ENCODE measurements at places on chromosomes 1 and 21.
A peak's percentile ranks its signal among the peaks of the same experiment; 100 is the strongest.

DNA sequence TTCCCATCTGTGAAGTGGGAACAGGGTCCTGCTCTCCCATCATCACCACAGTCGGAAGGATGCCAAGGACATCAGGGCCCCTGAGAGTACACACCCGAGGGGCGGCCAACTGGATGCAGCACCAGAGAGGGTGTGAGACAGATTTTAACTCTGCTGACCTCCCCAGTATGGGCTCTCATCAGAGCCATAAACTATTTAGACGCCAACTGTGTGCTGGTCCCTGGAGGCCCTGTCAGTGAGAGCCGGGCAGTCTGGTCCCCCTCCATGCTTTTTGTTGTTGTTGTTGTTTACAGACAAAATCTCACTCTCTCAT is 1.7 kb downstream of the FGR start:
- no peak for DNase-seq

- DNase-seq = no peak
Observed at GRCh38 chr1:153984123-153984894, 1.8 kb downstream of the RAB13 start.

- DNase-seq = no peak
Observed at GRCh38 chr1:65056866-65057265, 90.5 kb upstream of the JAK1 start.

DNA sequence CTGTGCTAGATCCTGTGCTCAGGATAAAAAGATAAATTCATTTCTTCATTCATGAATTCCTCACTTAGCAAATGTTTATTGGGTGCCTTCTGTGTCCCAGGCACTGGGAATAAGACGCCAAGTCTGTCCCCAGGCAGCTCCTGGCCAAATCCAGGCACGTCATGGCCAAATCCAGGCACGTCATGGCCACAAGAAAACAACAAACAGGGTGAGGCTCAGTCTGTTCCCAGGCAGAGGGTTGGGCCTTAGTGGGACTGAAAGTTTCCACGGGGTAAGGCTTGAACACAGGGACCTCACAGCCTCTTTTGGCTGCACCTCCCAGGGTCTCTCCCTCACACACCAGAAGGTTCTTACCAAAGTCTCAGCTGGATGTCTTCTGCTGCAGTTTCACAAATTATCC is 95.7 kb downstream of the PAX7 start:
- no peak for DNase-seq

- DNase-seq = no peak
Observed at GRCh38 chr1:190452272-190452848, 25.3 kb downstream of the BRINP3 start.

- DNase-seq = peak; percentile 74
Observed at GRCh38 chr21:31098576-31099005, 60.3 kb upstream of the KRTAP19-8 start.

DNA sequence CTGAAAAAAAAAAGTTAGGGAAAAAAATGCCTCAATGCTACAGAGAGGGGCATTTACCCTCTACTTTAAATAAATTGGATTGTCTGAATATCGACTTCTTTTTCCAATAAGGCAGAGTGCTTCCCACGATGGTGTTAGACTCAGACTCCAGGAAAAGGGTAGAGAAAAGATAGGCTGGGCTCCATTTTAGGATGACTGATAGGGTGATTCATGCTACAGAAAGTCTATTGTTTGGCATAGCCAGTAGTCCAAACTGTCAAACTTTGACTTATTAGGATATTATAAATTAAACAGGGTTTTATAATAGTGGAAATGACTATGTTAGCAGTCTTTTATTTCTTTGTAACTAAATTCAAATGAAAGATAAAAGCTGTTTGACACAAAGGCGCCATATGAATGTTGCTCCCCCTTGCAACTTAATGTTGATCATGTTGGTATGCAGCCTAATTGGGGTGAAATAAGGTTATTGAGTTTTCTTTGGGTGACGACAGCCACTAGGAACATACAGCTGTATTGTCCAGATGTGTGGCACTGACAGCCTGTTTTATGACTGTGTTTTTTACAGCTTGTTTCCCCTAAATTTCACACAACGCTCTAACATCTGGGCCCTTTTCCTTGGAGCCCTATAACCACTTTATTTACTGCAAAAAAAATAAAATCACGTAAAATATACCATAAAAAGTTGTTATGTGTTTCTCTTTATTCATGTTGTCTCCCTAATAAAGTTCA is 69.3 kb downstream of the SPAG17 start:
- DNase-seq = no peak

GRCh38 chr1:203040513-203041275 is 14.4 kb downstream of the PPFIA4 start:
- no peak for DNase-seq

DNA sequence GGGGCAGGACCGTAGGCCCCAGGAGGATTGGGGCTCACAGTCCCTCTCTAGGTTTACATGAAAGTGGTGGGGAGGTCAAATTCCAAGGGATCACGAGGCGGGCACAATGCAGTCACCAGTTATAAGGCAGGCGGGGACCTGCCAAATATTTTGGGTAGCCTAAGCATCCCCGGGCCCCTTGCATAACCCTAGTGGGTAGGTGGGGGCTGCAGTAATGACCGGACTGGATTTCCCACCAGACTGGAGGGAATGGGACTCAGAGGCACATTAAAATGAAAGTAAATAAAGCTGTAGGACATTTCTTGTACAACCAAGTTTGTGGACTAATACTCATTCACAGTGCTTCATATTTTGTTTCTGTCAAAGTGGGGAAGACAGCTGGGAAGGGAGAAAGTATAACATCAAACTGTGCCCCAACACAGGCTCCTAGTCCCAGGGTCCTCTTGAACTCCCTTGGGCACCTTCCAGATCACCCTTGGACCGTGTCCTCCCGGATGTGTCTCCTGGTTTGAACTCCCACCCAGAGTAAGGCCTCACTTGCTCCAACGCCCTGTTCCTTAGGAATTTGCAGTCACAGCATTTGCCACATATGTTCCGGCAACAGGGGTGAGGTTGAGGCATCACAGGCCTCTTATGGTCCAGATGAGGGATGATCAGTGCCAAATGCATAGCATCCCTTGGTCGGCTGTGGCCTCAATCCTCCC is 28.4 kb upstream of the KIAA0040 start:
- DNase-seq = no peak

- no peak for DNase-seq
Observed at GRCh38 chr1:161946071-161946987, 77.3 kb downstream of the OLFML2B start.

DNA sequence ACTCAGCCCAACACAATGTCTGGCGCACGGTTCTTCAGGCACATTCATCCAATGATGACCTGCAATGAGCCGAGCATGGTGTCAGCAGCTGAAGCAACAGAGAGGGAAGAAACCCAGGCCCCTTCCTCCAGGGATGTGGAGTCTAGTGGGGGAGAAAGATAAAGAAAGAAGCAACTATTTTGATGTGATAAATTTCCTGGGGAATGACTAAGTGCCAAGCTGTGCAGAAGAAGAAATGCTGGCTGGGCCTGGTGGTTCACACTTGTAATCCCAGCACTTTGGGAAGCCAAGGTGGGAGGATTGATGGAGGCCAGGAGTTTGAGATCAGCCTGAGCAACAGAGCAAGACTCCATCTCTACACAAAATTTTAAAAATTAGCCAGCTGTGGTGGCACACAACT is 561.8 kb downstream of the KIF26B start:
- DNase-seq = no peak

GRCh38 chr1:76231320-76231719 is 156.8 kb downstream of the ST6GALNAC3 start:
- DNase-seq = no peak

GRCh38 chr21:32406405-32406804 is 6.1 kb upstream of the EVA1C start:
- DNase-seq = peak; percentile 34

GRCh38 chr21:34074283-34075090 is 1.1 kb downstream of the MRPS6 start:
- DNase-seq = peak; percentile 47

DNA sequence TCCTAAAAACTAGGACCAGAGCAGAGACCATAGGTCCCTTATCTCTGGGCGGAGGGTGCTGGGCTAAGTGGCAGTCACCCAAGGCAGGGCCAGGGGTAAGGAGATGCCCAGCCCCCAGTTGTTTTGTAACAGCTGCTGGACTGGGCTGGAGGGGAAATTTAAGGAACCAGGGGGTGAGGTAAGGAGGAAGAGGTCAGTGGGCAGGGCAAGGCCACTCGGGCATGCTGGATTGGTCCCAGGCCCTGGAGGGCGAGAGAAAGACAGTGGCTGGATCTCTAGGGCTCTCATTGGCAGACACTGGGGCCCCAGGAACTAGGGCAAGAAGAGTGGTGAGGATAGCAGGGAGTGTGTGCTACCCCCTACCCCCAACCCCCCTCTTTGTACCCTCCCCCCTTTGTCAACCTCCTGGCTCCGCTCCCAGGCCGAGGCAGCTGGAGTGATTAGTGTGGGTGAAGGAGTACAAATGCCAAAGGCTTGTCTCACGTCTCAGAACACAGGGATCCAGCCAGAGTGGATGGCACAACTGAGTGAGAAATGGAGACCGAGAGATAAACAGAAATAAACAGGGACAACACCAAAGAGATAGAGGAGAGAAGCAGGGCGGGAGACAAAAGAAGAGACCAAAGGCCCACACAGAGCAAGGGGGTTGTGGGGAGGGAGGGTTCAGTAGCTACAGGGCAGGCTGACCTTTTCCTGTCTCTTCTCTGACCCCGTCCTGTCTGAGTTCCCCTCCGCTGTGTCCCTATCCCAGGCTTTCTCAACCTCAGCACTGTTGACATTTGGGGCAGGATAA is 20.5 kb upstream of the THRAP3 start:
- no peak for DNase-seq

DNA sequence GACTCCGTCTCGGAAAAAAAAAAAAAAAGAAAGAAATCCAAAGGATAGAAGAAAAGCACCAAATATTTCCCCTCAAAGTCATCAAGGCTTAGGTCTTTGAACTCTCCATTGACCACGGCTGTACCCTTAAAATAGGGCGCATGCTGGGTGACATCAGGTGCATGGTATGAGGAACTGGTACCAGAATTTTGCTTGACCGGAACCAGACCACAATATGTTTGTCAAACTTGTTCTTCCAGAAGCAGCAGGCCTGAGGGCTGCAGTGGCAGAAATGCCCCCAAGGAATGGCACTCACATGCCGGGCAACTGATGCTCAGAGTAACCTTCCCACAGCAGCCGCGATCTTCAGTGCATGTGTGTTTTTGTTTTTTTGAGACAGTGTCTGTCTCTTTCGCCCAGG is 21.0 kb downstream of the RCC1 start:
- no peak for DNase-seq

DNA sequence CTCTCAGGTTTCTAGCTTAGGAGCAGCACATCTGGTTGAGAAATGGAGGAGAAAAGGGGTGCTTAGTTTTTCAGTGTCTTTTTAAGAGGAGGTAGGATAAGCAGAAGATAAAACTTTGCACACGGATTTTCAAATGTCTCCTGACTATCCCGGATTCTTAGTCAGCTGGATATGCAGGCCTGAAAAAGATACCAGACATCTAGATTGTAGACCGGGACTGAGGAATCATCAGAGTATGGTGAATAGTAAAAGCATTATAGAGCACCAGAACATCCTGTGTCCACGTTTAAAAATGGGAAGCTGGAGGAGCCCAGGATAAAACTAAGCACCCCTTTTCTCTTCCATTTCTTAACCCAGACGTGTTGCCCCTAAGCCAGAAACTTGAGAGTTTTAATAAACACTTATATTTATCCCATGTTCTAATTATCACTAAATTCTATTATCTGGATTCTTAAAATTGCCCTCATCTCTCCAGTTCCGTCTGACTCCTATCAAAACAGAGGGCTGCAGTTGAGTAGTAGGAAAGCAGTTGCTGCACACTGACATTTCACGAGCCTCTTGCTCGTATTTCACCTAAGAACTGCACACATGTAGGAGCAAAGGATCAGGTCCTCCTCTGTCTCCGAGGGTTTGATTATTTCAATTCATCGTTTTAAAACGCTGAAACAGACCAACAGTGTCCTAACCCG is 609 bp downstream of the PIGK start:
- no peak for DNase-seq

DNA sequence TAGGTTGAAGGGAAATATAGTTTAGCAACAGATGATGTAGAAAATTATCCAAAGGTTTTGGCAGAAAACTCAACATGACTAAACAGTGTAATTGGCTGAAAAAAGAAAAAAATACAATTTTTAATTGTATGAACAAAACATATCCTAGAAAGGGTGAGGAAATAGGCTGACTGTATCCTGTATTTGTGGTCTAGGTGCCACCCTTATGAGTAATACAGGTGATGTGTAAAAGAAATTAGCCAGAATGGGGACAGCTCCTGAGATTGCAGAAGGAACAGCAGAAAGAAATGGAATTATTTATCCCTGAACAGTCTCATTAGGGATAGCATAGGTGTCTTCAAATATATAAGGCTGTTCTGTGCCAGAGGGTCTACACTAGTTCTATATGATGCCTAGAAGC is 24.6 kb downstream of the DNASE2B start:
- DNase-seq = no peak

GRCh38 chr1:154151311-154151710 is 3.6 kb downstream of the NUP210L start:
- peak; percentile 26 for DNase-seq

- no peak for DNase-seq
Observed at GRCh38 chr1:53410701-53411100, 48.5 kb upstream of the DMRTB1 start.

DNA sequence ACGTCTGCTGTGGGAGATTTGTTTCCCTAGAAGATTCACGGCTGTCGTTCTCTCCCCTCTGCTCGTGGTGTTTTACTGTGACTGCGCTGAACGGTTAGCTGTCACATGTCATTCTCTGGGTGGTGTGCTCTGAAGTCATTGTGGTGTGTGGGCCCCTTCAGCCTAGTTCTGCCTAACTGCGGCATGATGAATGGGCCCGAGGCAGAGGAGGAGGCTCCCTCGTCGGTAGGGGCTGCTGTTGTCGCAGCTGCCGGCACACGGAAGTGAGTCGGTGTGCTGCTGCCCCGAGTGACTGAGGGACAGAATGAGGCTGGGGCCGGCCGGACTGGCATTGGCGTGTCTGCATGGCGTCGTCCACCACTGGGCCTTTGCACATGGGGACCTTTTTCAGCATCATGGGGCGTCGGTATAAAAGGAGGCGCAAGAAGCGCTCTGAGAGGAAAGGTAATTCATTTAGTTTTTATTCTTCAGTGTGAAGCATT is 77.9 kb downstream of the ADARB1 start:
- DNase-seq = peak; percentile 41

All from dermis blood vessel endothelial cell (primary cell).